ENCODE measurements at places on chromosomes 11 and 22.
A peak's percentile ranks its signal among the peaks of the same experiment; 100 is the strongest.

GRCh38 chr11:67301951-67302516, 1.3 kb upstream of the SSH3 start:
- no peak for DNase-seq

- DNase-seq = no peak
These were observed 32.6 kb downstream of the MYO18B start for GRCh38 chr22:25774575-25775026.

DNA sequence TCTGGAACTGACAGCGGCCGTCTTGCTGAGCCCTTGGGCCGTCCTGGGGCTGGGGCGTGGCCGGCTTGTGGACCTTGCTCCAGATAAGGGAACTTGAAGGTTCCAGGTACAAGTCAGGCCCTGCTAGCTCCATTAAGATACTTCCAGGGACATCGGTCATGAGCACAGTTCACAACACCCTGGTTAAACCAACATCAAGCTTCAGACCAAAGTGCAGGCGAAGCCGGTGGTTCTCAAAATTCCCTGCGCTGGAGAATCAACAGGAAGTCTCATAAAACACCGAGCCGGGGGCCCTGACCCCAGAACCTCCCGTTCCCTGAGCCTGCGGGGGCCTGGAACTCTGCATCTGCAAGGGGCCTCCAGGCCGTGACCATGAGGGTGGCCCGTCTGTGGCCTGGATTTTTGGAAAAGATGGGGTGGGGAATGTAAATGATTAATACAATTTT, 1043.8 kb downstream of the BRD1 start:
- no peak for DNase-seq

DNA sequence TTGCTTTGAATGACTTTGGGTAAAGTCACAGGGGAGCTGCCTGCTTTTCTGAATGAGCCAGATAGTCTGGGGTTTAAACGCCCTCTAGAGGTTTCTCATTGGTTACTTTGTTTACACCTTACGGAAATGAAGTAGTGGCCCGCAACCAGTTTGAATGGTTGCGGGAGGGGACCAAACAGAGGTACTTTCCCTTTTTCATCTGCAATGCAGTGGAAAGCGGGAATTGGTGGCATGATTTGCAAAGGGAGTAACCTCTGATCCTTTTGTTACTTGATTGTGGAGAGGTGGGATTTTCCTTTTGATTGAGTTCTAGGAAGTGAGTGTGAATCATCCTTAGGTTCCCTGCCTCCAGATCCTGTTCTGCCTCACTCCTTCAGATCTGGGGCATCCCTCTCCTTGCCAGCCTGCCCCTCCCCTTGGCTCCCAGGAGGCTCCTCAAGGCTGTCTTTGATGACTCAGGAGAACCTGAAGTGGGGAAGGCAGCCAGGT, 15.9 kb upstream of the GLYATL1 start:
- DNase-seq = no peak

DNA sequence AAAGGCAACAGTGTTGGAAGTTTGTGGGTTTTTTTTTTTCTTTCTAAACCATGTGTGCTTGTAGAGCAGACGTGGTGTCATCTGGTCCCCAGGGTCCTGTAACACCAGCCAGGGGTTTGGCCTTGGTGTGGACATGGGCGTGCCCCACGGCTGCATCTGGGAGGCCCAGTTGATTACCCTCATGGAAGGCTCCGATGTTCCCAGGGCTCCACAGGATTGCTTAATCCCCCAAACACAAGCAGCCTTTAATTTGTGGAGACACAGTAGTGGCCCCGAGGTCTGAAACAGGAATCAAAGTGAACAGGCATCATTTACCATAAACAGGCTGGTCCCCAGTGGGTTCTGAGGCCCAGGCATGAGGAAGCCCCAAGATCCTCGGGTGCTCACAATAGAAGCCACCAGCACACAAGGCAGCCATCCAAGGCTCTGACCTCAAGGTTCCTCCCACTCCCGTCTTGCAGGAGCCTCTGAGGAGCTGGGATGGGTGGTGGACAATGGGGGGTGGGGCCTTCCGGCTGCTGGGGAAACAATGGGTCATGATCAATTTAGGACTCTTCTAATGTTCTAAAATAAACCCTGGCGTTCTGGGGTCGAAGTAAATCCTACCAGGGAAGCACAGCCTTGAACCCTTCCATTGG, 115.0 kb upstream of the CD82 start:
- no peak for DNase-seq

DNA sequence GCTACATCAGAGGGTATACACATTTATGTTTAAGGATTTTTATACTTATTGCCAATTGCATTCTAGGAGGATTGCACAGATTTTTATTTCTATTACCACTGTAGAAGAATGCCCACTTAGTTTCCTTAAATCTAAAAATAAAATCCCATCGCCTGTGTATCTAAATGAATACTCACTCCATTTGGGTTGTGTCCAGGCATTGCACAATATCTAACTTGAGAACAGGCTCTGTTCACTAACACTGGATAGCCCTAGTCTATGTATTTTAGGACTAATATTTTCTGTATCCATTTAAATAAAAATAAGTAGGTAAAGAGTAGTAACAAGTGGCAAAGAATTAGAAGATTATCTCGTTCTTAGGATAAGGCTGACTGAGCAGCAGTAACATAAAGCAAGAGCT, 4.1 kb downstream of the C11orf52 start:
- DNase-seq = no peak

- no peak for DNase-seq
These were observed 79.9 kb downstream of the WNT7B start for GRCh38 chr22:45896964-45897538.

DNA sequence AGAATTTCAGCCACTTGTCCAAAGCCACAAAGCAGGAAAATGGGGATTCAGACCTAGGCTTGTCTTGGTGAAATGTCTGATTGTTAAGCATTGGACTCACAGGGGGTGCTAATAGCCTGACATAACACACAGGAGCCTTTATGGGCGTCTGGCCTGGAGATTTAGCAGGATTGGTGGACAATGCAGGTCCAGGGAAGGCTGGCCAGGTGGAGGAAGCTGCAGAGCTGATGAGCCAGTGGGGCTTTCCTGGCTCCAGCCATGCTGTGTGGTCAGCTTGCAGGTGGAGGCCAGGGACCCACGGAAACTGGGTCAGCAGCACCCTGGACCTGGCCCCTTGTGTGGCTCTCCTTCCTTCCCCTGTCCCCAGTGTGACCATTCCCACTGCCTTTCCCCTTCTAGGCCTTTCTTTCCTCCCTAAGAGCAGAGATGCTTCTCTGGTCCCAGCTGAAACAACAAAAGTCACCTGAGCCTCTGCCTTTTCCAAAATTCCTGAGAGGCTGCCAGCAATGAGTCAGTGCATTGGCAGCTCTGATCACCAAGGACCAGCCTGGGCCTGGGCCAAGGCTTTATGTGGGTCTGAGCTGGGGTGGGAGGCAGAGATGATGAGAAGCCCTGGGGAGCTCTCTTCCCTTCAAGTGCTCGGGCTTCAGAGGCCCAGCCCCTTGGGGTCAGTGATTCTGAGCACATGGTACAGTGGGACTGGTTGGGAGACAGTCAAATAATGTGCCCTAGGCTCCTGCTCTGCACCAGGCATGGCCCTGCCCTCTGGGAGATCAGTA, 85.2 kb downstream of the CCDC81 start:
- no peak for DNase-seq

- no peak for DNase-seq
These were observed 34.0 kb downstream of the ALG9 start for GRCh38 chr11:111837366-111837891.

DNA sequence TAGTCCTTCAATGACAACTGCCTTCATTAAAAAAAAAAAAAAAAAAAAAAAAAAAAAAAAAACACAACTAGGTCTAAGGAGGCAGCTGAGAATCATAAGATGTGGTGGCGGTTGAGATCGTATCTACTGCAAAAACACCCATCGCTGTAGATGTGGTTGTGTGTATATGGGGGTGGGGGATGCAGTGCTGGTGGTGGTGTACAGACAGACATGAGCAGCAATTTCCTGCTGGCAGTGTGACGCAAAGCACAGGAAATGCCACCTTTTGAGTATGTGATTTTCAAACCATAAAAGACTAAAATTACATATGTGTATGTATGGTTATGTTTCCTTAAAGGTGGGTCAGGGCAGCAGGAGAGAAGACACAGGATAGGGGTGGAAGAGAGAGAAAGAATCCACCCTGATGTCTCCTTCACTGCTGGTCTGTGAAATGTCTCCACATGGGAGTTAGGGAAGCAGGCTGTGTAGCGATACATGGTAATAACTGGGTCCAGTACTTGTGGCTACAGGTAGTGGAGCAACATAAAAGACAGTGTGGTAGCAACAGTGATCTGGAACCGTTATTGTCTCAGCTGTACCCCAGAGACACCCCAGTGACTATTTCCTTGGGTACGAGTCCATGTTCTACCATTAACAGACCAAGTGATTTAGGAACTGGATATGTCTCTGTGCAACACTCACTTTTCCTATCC, 57.9 kb downstream of the SYTL2 start:
- DNase-seq = peak; percentile 87

DNA sequence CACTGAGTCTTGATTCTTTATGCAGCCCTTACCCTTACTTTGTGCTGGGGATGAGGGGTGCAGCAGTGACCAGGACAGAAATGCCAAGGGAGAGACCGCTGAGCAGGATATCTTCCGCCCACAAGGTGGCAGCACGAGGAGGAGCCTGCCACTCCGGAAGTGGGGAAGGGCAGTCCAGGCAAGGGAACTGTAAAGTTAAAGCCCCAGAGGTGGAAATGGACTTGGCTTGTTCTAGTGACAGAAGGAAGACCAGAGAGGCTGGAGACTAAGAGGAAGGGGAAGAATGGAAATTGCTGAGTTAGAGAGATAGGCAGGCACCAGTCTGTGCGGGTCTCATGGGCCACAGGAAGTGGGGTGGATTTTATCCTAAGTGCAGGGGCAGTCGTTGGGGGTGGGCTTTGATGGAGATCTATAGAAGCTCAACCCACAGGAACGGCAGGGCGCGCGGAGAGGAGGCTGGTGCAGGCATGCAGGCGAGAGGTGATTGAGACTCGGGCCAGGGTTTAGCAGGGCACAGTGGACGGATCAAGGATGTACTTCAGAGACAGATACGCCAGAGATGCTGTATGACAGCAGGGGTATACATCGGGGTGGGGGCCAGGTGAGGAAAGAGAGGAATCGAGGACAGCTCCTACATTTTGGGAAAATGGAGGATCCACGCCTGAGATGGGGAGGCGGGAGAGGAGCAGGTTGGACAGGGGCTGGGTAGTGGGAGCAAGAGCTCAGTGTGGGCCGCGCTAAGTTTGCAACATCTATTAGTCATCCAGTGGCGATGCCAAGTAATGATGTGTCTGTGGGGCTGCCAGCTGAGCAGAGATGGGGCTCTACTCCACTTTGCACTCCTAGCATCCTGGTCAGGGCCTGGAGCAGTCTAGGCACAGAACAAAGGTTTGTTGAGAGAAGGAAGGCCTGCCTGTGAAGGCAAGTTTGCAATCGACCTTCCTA, 3.3 kb upstream of the GRK2 start:
- peak; percentile 64 for DNase-seq

- DNase-seq = no peak
These were observed 30.7 kb downstream of the BUD13 start for GRCh38 chr11:116742104-116742503.

- DNase-seq = no peak
These were observed 73.3 kb downstream of the MYO7A start for GRCh38 chr11:77201370-77201769.

DNA sequence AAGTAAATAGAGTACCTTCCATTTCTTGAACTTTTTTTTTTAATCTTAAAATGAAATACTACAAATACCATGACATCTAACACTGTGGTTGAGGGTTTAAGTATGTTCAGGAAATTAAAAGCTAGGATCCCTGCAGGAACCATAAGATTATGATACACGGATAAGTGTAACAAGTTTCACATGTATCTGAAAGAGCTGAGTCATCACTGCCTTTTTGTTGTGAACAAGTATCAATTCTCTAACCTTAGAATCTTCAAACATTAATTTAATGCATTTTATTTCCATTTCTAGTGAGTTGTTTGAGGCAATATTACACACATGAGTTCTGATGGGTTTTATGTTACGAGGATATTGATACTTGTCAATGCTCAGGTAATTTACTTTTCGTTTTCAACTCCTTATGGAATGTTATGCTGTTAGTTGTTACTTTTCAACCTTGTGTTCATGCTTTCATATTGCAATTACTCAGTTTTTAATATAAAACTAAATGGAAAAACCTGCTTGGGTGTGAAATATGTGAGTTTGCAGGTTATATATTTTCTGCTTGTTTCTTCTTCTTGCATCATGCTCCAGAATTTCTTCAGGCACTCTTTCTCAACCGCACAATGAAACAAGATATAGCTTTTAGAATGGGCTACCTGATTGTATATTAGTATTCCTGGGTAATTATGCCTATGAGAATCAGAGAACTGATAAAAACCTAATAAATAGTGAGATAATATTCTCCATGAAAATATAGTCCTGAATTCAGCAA, 361.3 kb upstream of the MTNR1B start:
- no peak for DNase-seq

- DNase-seq = no peak
These were observed 3.7 kb downstream of the SERPIND1 start for GRCh38 chr22:20777420-20778177.

Data from T follicular helper cell (primary cell).